NCI-H446 treated with DMSO at 0.1 percent for 48 hours (cell line): ENCODE measurements at places on chromosomes 3 and 15.

DNA sequence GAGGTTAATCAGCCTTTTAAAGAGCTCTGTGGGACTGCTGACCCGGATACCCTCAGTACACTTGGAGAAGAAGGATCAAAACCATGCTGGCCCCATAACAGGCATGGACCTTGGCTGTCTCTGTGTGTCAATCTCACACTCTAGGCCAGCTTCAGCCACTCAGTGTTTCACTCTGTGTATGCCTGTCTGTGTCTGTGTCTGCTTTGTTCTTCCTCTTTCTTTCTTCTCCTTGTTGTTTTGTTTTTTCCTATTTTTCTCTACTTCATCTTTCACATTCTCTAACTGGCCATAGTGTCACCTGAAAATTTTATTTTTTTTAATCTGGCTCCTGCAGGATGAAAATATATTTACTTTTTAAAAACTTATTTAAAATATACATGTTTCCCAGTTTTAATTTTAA is 51.1 kb downstream of the SERP1 start:
- no peak for DNase-seq

DNA sequence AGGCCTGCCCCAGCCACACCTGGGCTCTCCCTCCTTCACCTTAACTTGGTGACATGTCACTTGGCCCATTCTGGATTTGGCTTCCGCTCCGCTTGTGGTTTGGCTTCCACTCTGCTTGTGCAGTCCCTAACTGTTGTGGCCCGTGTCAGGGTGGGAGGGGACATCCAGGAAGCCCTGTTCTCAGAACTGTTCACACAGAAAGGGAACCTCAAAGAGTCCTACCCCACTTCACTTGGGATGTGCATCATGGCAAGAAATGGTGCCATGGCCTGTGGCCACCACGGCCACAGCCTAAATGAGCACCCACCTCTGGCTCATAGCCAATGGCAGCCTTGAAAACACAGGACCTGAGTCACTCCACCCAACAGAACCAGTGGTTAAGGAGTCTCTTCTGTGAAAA is 63.4 kb downstream of the CYP19A1 start:
- DNase-seq, result no peak

DNA sequence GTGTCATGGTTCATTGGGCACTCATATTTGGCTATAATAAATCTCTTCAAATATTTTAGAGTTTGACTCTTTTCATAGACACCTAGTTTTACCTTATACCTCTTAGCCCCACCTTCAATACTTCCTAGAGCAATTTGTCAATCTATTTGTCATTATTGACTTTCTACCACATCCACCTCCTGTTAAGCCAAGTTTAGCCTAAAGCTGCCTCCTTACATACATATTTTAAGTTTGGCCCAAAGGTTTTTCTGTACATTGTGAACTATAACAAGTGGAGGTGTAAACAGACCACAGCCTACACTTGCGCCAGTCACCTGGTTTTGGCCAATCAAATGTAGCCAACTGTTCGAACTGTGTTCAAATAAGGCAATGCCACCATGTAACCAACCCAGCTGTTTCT is 18.1 kb upstream of the ABHD17C start:
- no peak for DNase-seq

DNA sequence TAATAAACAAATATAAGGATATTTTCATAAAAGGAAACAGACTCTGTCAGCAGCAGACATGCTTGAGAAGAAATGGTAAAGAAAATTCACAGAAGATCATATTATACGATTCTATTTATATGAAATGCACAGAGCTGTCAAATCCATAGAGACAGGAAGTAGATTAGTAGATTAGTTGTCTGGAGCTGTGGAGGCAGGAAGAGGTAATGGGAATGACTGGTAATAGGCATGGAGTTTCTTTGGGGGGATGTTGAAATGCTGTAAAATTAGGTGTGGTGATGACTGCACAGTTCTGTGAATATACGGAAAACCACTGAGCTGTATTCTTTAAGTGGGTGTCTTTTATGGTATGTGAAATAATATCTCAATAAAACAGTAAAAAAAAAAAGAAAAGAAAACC is 35.3 kb downstream of the CEP152 start:
- DNase-seq, result no peak

GRCh38 chr15:90840954-90841353 is 27.4 kb upstream of the FURIN start:
- no peak for DNase-seq

DNA sequence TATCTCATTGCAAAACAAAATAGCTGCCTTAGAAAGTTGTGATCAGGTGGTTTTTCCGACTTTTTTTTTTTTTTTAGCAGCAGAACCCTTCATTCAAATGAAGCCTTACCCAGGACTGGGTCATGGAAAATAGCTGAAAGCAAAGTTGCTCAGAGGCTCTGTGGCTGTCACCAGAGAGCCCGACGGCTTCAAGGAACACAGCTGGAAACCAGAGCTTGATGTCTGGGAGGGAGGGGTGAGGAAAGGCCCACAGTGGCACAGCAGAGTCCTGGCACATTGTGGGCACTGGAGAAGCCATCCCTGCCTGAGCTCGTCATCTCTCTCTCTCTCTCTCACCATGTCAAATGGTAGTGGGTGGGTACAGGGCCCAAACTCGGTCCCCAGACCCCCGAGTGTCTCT is 77.5 kb downstream of the RPN1 start:
- DNase-seq, result no peak

DNA sequence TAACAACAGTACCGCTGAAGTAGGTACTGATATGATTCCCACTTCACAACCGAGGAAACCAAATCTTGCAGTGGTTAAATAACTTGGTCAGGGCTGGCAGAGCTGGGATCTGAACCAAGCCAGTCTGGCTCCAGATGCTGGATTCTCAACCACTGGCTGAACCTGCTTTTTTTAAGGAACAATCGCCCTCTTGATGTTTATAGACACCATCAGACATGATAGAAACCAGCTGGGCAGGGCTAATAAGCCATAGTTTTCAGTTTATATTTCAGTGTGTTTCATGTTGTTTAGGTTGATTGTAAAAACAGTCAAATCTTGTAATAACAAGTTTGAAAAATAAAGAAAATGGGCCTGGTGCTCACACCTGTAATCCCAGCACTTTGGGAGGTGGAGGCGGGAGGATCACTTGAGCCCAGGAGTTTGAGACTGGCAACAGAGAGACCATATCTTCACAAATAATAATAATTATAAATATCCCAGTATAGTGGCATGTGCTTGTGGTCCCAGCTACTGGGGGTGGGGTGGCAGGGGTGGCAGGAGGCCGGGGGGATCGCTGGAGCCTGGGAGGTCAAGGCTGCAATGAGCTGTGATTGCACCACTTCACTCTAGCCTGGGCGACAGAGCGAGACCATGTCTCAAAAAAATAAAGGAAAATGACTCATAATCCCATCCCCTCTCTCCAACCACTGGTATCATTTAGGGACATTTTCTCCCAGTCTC is 36.7 kb downstream of the XYLB start:
- no peak for DNase-seq

GRCh38 chr3:141707741-141708203 is 30.3 kb upstream of the RNF7 start:
- DNase-seq, result no peak
